ENCODE measurements at places on chromosomes 2 and 18. TPM values are rescaled to one million over a fixed set of nuclear protein-coding genes. Genes with fewer than 3 reads are reported as not detected.

DNA sequence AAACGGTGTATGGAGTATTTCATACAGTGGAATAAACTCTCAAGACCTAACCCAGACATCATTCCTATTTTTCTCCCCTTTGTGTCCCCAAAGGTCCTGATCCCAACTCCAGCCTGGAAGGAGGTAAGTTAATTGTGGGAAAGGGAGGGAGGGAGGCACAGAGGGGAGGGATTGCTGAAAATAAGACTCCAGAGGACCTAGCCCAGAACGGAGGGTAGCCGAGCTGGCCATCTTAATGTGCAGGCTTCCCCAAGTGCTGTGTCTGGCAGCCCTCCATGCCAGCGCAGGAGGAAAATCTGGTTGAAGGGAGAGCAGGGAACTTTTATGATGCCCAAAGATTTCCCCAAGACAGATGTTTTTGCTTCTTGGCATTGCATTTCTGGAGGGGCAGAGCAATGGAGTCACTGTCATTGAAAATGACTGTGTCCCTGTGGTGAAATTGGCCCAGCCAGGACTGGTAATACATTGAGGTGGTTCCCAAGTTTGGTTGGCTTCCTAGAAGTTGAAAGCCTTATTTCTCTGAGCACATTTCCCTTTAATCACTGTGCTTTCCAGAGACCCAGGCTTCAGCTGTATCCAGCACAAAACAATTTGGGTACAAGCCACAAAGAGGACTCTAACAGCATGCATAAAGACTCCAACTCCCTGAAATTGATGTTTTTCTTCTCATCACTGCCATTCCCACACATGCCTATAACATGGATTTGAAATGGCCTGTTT lies 202.7 kb downstream of the AGPS start:
- H3K4me3 ChIP-seq: no peak overlapping the region
- H3K36me3 ChIP-seq: no peaks in the 10 kb centered on the region
- DNase-seq: no peak
- no peaks in the 10 kb centered on the region for H3K27me3 ChIP-seq
- peaks cover 11% of the 10 kb centered on the region for H3K4me1 ChIP-seq

GRCh38 chr18:62399781-62400308 lies 74.7 kb downstream of the TNFRSF11A start:
- peak; percentile 45 for DNase-seq
- no peak overlapping the region for H3K27ac ChIP-seq
- no peaks in the 10 kb centered on the region for H3K27me3 ChIP-seq
- no peaks in the 10 kb centered on the region for H3K36me3 ChIP-seq
- H3K4me3 ChIP-seq: no peak overlapping the region

GRCh38 chr2:208370881-208371633 lies 35.5 kb upstream of the PTH2R start:
- no peak overlapping the region for H3K27ac ChIP-seq
- no peak overlapping the region for H3K4me3 ChIP-seq
- DNase-seq: no peak
- H3K4me1 ChIP-seq: no peaks in the 10 kb centered on the region
- H3K36me3 ChIP-seq: no peaks in the 10 kb centered on the region
- H3K27me3 ChIP-seq: no peaks in the 10 kb centered on the region

The ZC3H8 gene
- total RNA-seq: 8.5 TPM

DNA sequence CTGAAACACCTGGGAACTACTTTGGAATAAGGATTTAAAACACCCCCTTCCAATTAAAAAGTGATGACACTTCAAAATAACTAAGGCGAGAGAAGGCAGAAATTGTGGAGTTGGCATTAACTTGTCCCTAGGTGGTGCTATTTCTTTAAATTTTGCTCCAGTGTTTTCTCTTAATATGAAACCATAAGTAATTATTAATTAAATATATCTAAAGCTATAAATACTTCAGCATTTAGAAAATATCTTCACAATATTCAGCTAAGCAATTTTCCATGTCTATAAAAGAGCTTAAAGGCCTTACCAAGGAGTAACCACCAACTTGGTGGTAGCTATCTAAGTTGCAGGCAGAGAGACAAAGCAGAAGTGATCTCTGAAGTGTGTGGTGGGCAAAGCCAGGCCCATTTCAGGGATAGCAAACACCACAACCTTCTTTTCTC lies 186.8 kb upstream of the PGAP1 start:
- no peak overlapping the region for H3K27ac ChIP-seq
- no peaks in the 10 kb centered on the region for H3K36me3 ChIP-seq
- no peaks in the 10 kb centered on the region for H3K27me3 ChIP-seq
- no peaks in the 10 kb centered on the region for H3K4me1 ChIP-seq

DNA sequence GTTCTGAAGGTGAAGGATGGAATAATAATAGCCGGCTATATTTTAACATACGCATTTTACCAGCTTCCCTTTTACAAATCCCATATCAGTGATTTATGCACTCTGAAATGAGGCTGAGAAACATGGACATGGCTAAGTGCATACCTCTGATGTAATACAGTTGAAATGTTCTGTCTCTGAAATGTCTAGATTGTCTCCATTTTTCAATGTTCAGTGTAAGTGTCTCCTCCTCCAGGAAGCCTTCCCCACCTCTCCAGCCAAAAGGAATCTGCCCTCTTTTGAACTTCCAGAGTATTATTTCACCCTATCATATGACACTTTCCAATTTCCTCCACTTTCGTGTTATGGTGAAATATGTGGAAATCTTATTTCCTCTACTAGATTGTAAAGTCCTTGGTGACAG lies 29.5 kb upstream of the ME2 start:
- no peak overlapping the region for H3K4me3 ChIP-seq
- no peak for DNase-seq
- no peaks in the 10 kb centered on the region for H3K27me3 ChIP-seq
- H3K4me1 ChIP-seq: peaks cover 6% of the 10 kb centered on the region

- no peaks in the 10 kb centered on the region for H3K4me1 ChIP-seq
- H3K4me3 ChIP-seq: no peak overlapping the region
Measured at GRCh38 chr2:101560780-101561315, 85.9 kb upstream of the RFX8 start.

DNA sequence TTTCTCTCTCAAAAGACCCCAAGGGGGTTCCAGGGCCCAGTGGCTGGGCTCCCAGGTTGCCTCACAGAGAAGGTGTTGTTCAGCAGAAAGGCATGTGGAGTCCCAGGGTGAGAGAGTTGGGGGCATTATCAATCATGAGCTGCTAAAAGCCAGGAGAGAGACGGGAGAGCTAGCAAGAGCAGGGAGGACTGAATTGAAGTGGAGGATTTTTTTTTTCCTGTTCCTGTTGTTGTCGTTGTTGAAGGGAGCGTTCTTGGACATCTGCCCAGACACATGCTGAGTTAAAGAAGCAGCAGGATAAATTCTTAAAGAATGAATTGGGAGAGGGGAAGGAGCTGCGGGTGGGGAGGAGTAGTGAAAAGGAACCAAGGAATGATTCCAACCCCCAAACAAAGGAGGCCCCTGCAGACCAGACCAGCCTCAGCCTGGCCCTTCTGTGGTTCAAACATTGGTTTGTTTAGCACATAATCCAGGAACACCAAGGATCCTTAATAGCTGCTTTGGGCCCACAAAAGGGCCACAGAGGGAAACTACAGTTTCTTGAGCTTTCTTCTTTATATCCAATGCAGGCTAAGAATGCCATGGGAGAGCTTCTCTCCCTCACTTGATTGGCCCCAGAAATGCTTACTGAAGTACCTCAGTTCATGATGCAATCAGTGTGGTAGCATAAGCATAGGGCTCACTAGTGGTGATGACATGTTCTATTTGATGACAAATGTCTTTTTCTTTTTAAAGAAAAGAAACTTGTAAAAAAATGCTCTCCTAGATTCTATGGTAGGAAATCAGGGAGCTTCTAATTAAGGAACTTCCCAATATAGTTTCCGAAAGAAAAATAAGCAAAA lies 146.0 kb downstream of the SETBP1 start:
- DNase-seq: peak; percentile 84
- H3K4me3 ChIP-seq: no peak overlapping the region
- no peaks in the 10 kb centered on the region for H3K27me3 ChIP-seq
- peak overlapping the region; percentile 47 for H3K27ac ChIP-seq
